Kidney tubule cell (primary cell): ENCODE measurements at places on chromosomes 6 and 20.
A peak's percentile ranks its signal among the peaks of the same experiment; 100 is the strongest.

DNA sequence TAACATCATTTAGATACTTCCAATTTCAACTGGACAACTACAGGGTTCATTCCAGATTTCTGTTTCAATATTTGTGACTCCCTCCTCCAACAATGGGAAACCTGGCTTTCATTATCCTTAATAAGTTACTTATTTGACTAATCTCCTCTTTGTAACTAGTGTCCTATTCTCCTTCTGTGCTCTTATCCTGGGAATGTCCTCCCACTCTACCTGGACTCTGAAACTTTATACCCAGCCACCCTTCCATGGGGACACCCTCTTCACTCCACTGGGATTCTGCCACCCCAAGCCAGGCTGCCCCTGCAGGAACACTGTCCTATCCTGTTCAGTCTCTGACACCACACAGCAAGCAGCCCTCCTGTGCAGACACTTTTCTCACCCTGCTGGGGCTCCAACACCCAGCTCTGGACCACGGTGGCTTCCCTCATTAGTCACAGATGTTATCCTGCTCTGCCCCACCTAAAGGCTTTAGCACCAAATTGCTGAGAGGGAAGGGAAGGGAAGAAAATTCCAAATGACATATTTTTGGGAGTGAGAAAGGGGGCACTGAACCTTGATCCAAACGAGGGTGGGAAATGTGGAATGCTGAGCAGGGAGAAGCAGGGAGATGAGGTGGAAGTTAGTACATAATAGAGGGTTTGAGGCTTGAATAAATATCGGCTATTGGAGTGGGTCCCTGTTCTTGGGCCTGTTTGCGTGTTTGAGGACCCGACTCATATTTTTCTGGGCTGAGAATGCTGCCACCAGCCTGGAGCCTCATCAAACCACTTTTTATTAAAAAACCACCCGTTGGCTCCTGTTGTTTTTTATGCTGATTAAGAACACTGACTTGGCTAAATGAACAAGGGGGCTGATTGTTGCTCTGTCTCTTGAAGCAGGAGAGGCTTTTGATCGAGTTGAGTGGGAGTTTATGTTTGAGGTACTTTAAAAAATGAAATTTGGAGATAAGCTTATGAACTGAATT lies 54.0 kb upstream of the AKIRIN2 start:
- peak; percentile 36 for DNase-seq

GRCh38 chr6:34546551-34547321 lies 9.4 kb downstream of the SPDEF start:
- DNase-seq: peak; percentile 67

DNA sequence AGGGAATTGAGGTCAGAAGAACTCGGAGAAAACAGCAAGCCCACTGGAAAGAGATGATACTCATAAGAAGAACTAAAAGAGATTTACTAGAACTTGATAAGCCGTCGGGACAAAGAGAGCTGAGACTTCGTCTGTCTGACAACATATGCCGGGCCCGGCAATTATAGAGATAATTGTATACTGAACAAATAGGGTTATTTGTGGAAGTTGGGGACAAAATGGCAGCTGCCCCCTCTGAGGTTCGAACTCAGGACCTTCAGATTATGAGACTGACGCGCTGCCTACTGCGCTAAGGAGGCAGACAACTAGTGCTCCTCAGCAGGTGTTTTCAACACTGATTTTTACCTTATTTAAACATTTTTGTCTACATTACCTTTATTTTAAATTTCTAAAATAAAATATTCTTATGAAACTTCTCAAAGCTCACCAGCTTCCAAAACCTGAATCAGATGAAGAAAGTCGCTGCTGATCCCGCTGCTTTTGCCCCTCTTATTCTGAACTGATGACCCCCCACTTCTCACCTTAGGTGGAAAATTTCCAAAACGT lies 29.3 kb upstream of the TRIM27 start:
- peak; percentile 80 for DNase-seq

- no peak for DNase-seq
Observed at GRCh38 chr6:43953794-43954310, 173.4 kb downstream of the MRPL14 start.

- no peak for DNase-seq
Observed at GRCh38 chr6:122323361-122323760, 76.1 kb upstream of the HSF2 start.

DNA sequence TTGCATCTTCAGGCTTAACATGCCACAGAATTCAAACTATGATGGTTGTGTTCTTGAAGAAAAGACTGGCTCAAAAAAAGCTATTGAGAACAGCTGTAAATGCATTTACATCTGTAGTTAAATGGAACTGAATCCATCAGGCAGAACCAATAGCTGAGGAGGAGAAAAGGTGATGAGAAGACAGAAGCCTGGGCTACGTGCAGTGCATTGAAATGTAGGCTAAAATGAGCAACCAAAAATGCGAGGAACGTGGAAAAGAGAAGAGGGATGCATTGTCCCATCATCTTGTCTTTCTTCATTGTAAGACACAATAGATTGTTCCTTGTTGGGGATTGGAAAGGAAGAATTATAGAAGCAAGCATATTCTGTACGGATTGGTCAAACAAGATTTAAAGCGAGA lies 13.8 kb upstream of the HDDC2 start:
- DNase-seq: no peak
